ENCODE measurements at places on chromosomes 16 and 17.

- DNase-seq = no peak
Observed at GRCh38 chr17:79979816-79980215, 55.9 kb downstream of the TBC1D16 start.

DNA sequence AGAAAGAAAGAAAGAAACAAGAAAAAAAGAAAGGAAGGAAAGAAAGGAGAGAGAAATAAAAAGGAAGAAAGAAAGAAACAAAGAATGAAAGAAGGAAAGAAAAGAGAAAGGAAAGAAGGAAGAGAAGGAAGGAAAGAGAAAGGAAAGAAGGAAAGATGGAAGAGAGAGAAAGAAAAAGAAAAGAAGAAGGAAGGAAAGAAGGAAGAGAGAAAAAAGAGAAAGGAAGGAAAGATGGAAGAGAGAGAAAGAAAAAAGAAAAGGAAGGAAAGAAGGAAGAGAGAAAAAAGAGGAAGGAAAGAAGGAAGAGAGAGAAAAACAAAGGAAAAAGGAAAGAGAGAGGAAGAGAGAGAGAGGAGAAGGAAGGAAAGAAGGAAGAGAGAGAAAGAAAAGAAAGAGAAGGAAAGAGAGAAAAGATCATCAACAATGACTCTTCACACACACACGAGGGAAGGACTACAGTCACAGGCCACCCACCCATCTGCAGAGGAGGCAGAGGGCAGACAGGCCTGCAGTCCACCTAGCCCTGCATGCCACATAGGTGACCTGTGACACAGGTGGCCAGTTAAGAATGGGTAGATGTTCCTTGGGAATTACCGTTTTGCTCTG lies 23.9 kb downstream of the VWA3A start:
- no peak for DNase-seq

GRCh38 chr16:10937068-10937859 lies 5.0 kb downstream of the DEXI start:
- peak; percentile 34 for DNase-seq

- DNase-seq = no peak
Observed at GRCh38 chr17:60910415-60910814, 232.8 kb downstream of the BCAS3 start.

- no peak for DNase-seq
Observed at GRCh38 chr16:56774016-56774680, 44.2 kb downstream of the NUP93 start.

- no peak for DNase-seq
Observed at GRCh38 chr17:52390422-52390821, 231.9 kb upstream of the CA10 start.

- DNase-seq = no peak
Observed at GRCh38 chr17:34107019-34107418, 148.1 kb upstream of the CCL2 start.

- peak; percentile 60 for DNase-seq
Observed at GRCh38 chr17:49290690-49291359, 60.2 kb upstream of the PHOSPHO1 start.

GRCh38 chr17:8913879-8914278 lies 46.4 kb upstream of the PIK3R6 start:
- no peak for DNase-seq

- no peak for DNase-seq
Observed at GRCh38 chr17:21318439-21318838, 33.9 kb downstream of the MAP2K3 start.

DNA sequence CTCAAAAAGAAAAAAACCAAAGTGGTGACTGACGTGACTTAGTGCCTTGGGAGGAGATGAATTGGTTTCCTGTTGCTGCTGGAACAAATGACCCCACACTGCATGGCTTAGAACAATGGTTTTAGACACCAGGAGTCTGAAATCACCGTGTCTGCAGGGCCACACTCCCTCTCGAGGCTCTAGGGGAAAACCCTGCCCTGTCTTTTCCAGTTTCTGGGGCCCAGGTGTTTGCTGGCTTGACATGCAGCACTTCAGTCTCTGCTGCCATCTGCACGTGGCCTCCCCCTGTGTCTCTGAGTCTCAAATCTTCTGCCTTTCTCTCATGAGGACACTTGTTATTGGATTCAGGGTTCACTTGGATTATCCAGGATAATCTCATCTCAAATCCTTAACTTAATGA lies 323.8 kb upstream of the TNRC6C start:
- no peak for DNase-seq

DNA sequence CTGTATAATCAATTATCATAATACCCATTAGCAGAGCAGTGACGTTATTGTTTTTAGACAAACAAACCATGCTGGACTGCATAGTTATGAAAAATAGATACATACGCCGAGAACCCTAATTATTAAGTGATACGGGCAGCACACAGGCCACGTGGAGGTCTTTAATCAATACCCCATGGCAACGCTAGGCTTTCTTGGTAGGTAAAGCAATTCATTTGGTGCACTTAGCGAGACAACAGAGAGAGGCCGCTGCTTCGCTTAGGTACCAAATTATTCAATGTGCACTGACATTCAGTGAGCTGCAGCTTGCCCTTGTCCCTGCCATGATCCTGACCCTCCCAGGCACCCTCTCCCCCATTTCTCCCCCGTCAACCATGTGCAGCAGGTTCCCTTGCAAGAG lies 12.9 kb downstream of the SALL1 start:
- DNase-seq = no peak

GRCh38 chr16:81896902-81897301 lies 114.4 kb downstream of the SDR42E1 start:
- DNase-seq = no peak

GRCh38 chr17:12734926-12735325 lies 54.4 kb upstream of the ARHGAP44 start:
- DNase-seq = no peak

DNA sequence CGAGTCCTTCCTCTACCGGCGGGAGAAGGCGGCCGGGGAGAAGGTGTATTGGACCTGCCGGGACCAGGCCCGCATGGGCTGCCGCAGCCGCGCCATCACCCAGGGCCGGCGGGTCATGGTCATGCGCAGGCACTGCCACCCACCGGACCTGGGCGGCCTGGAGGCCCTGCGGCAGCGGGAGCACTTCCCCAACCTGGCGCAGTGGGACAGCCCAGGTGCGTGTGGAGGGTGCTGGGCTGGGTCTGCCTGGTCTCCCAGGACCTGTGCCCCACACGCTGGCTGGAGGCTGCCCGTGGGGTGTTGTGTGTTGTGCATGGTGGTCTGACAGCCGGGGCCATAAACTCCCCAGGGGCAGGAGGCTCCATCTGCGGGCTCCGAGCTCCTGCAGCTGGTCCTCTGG lies 25.4 kb downstream of the FLYWCH1 start:
- no peak for DNase-seq

DNA sequence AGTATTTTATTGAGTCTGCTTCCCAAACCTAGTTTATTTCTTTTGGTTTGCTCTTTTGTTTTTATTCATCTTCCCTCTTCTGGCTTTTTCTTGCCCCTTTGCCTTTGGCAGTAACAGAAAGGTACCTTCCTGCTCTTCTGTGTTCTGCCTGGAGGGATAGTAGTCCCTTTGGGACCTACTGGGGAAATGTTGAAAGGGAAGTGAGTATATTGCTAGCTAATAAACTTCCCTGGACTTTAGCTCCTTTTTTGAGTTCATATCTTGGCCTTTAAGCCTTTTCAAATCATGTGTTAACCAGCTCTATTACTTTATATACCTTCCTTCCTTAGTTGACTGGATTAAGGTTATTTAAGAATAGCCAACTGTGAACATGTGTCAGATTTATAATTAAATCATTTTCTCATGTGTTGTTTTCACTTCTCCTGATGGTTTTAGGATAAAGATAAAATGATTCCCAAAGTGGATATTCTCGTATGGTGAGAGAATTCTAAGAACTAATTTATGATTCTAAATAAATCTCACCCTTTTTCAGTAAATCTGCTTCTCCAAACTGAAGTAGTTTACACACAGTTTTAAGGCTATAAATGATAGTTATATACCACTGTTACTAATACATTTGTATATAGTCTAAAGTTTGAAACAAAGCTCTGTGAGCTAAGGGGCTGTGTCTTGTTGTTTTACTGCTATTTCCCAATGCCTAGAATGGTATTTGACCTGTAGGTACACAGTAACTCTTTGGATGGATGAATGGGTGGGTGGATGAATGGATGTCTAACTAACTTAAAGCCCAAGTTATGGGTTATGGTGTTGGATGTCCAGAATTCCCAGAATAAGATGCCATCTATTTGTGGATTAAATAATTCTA lies 45.7 kb downstream of the OMG start:
- DNase-seq = peak; percentile 25

GRCh38 chr16:83955218-83956130 lies 2.4 kb downstream of the OSGIN1 start:
- peak; percentile 57 for DNase-seq

DNA sequence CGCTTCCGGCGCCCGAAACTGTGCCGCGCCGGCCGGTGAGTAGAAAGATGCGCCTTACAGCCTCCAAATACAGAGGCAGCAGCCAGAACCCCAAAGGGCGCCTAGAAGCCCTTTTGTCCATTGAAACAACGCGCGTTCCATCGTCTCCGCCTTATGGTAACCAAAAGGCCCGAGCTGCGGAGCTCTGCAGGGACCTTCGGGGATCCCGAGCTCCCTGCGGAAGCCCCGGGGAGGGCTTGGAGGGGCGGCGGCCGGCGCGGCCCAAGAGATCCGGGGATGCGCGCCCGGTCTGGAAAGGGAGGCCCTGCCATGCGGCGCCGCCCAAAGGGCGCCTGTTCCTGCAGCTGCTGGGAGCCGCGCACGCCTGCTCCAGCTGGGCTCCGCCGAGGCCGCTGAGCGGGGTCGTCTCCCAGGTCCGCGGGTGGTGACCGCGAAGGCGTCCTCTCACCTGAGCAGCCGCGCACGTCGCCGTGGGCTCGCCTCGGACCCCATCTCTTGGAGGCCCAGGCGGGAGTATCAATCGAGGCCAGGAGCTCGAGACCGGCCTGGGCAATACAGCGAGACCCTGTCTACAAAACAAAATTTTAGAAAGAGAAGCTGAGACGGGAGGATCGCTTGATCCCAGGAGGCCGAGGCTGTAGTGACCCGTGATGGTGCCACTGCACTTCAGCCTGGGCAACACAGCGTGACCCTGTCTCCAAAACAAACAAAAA lies 742 bp upstream of the FBXO31 start:
- DNase-seq = peak; percentile 80

DNA sequence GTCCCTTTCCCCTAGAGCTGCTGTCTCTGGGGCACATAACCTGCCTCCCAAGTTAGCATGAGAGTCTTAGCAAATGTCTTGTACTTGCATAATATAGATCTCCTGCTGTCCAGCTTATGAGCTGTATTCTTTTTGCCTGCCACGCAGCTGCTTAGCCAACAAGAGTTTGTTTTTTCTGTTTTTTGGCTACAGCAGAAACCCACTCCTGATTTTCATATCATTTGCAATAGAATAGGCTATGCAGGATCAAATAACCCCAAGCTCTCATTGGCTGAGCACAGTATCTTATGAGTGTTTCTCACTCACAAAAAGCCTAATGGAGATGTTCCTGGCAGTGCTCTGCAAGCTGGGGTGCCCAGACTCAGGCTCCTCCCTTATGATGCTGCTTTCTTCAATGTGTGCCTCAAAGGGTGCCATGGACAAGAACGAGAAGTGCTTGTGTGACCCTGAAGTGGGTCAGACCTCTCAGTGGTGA lies 23.1 kb downstream of the B9D1 start:
- DNase-seq = no peak

GRCh38 chr17:74832421-74832820 lies 27.3 kb downstream of the GRIN2C start:
- DNase-seq = no peak

GRCh38 chr16:17160920-17161431 lies 309.8 kb downstream of the XYLT1 start:
- DNase-seq = no peak

GRCh38 chr17:38920374-38921291 lies 4.8 kb upstream of the LASP1NB start:
- DNase-seq = no peak

GRCh38 chr17:78558989-78559388 lies 18.2 kb downstream of the DNAH17 start:
- DNase-seq = no peak

DNA sequence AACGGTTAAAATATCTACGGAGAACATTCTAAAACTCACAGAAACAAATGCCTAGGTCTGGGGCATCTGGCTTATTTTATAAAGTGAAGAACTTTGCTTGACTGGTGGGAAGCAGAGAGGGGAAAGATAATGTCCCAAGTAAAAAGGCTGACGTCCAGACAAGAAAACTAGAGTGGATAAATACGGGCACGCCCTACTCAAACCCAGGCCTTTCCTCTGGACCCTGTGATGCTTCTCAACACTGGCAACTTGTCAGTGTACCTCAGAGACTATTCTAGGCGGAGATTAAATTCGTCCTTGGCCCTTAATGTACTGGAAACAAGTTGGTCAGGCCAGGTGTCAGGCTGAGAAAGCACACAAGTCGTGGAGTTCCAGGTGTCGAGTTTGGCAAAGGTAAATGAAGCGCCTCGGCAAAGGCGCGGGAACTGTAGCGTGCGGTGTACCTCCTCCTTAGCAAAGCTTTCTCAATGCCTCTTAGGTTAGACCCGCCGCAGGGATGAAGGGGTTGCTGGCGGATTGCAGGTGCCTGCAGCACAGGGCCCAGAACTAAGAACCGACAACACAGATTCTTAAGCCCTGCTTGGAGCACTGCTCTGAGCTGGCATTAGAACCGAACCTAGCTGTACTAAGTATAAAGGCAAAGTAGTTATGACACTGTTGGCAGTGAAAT lies 668 bp upstream of the UNK start:
- no peak for DNase-seq

GRCh38 chr17:63696381-63696961 lies 3.5 kb downstream of the LIMD2 start:
- DNase-seq = peak; percentile 60

DNA sequence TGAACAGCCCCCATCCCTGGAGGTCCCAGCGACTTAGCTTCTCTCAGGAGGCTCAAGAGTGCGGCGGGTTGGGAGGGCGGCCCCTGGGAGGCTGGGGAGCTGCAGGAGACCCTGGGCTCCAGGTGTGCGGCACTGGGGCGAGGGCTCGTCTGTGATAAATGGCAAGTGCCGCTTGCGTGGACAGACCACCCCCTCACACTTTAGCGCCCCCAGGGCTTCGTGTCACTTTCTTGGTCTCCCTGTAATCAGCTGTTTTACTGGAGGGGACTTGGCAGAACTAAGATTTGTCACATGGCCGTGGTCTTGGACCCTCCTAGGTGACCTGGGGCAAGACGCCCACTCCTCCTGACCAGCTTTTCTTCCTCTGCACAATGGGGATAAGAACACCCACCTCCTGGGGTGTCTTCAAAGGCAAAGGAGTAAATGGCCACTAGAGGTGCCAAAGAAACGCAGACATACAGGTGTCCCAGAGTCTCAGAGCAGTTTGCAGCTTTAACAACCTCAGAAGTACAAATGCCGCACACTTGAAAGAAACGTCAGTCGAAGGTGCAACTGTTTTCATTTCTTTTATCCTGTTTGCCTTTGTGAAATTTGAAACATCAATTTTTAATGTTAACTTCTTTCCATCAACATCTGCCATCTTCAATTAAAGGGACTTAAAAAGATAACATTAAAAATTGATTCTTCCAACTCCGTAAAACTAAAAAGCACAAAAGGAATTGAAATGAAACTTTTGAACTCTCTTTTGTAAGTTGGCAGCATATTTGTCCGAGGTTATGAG lies 946 bp downstream of the OSGIN1 start:
- peak; percentile 63 for DNase-seq

- no peak for DNase-seq
Observed at GRCh38 chr16:78256686-78257375, 157.4 kb downstream of the WWOX start.

GRCh38 chr16:89623511-89624261 lies 10.2 kb downstream of the DPEP1 start:
- DNase-seq = peak; percentile 60

Data from GM23248 (cell line).